Fibroblast of skin of scalp (primary cell): ENCODE measurements at places on chromosomes 16 and 17.

DNA sequence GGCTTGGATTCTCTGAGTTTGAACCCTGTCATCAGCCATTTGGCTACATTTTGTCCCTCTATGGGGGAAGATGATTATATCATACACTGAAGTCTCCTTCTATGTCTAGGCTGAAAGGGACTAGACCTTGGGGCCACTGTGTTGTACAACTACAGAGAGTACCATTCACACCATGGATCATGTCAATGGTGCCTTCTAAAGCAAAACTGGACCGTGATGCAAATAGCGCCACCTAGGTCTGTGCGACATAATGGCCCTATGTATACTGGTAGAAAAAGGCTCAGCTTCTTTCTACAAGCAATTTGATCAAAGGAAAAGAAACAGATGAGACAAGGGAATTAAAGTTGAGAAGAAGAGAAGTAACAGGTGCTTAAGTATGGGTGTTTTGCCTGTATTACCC, 100.7 kb downstream of the LYRM1 start:
- DNase-seq = peak; percentile 10

GRCh38 chr17:60934723-60935122, 257.1 kb downstream of the BCAS3 start:
- DNase-seq = no peak

DNA sequence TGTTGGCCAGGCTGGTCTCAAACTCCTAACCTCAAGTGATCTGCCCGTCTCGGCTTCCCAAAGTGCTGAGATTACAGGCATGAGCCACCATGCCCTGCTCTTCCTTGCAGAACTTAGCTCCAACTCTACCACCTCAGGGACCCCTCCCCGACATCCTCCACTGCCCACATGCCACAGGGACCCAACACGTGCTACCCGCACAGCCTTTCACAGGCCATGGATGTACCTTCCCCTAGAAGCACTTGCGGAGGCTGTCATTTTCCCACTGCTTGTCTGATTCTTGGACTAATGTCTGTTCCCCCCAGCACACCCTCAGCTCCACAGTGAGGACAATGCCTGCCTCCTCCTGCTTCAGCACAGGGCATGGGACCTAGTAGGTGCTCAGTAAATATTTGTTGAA, 147.4 kb downstream of the ZNF423 start:
- no peak for DNase-seq

- no peak for DNase-seq
Observed at GRCh38 chr17:74045608-74046280, 157.7 kb upstream of the RPL38 start.

DNA sequence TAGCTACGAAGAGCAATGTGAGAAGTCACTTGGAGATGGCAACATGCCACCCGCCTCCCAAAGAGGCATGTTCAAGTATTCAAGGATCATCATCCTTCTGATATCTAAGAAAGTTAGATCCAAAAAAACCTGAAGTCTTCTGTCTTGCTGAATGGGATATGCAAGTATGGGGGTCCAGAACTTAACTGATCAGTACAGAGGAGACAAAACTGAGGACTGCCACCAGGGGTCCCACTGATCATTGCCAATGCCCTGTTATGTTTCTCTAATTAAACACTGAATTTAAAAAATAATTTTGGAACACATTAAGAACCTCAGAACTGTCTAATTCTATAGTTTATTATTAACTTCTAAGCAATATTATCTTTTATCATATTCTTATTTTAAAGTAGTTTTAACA, 99.7 kb downstream of the CDH8 start:
- no peak for DNase-seq

DNA sequence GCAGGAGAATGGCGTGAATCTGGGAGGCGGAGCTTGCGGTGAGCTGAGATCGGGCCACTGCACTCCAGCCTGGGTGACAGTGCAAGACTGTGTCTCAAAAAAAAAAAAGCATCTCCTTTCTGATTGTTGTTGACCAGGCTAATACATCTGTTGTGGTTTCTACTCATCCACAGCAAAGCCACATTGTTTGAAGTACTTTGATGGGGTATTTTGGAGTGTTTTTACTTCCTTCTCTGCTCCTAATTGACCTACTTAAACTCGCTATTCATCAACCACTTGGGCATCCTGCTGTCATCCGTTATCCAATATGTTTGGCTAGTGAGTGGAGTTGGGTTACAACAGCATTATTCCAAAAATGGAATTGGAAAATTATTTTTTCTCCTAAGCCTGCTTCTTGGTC, 3.5 kb upstream of the CDC27 start:
- DNase-seq = peak; percentile 17
